ENCODE measurements at places on chromosomes 2 and 18.
A peak's percentile ranks its signal among the peaks of the same experiment; 100 is the strongest.

- no peak for DNase-seq
Observed at GRCh38 chr2:183671233-183671632, 547.0 kb downstream of the NUP35 start.

DNA sequence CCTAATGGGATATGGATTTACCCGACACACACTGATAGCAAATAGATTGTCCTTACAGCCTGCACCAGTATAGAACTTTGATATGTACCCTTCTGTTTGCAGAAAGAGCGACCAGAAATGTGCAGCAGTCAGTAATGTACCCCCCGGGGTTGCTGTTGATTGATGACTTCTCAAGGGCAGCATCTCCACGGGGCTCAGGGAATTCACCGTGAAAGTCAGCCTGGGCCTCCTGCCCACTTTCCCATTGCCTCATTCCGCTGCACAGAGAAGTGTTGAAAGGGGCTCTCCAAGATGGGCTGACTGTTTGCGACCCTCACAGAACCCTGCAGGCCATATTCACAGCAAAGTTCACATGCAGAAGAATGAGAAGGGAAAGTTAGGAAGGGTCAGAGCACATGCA lies 241.3 kb downstream of the PRKCE start:
- no peak for DNase-seq

- DNase-seq: no peak
Observed at GRCh38 chr2:126891681-126892500, 6.8 kb upstream of the TEX51 start.

- no peak for DNase-seq
Observed at GRCh38 chr2:43194121-43194869, 32.1 kb downstream of the ZFP36L2 start.

GRCh38 chr2:70212298-70212932 lies 21.6 kb upstream of the C2orf42 start:
- DNase-seq: no peak

- no peak for DNase-seq
Observed at GRCh38 chr18:64017870-64018269, 48.0 kb downstream of the SERPINB8 start.

DNA sequence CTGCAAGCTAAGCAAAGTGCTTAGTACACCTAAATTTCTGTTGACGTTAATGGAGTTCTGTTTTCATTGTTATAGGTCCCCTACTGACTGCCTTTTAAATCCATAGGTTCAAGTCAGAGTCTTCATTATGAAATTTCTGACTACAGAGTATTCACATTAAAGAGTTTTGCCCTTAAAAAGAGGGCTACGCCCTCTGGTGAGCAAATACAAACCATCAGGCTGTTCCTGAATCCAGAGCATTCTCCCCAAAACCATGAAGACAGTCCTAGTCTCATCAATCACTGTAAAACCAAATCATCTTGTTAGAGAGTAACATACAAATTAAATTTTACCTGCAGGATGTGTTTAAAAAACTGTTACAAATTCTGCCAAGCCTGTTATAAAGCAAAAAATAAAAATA lies 1091.7 kb downstream of the TDRD15 start:
- no peak for DNase-seq

DNA sequence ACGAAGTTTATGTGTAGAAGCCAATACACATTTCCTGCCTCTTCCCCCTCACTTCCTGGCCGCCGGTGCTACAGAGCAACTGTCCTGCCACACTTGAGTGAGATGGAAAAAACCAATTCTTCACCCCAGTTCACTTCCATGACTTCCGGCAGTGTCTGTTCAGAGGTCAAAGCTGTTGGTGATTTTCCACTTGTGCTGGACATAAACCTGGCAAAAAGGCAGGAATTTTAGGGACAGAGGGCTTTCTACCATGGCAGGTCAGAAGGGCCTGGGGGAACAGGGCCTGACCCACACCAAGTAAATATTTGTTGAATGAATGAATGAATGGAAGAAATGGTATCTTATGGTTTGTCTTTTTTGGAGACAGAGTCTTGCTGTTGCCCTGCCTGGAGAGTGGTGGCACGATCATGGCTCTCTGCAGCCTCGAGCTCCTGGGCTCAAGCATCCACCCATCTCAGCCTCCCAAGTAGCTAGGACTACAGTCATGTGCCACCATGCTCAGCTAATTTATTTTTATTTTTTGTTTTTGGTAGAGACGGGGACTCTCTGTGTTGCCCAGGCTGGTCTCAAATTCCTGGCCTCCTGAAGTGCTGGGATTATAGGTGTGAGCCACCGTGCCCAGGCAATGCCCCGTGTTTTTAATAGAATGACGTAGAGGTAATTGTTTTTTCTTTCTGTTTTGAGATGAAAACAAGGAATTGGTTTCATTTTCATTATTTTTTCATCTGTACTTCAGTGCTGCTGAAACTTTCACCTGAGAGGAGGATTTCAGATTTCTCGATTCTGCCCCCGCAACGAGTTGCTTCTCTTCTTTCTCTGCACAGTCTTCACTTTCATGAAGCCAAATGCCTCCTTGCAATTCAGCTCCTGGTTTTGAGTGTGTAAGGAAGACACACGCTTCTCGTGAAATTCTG lies 48.0 kb upstream of the LPIN2 start:
- DNase-seq: no peak

GRCh38 chr2:160144280-160144990 lies 55.6 kb downstream of the ITGB6 start:
- no peak for DNase-seq

- no peak for DNase-seq
Observed at GRCh38 chr2:2164326-2164917, 166.7 kb downstream of the MYT1L start.

DNA sequence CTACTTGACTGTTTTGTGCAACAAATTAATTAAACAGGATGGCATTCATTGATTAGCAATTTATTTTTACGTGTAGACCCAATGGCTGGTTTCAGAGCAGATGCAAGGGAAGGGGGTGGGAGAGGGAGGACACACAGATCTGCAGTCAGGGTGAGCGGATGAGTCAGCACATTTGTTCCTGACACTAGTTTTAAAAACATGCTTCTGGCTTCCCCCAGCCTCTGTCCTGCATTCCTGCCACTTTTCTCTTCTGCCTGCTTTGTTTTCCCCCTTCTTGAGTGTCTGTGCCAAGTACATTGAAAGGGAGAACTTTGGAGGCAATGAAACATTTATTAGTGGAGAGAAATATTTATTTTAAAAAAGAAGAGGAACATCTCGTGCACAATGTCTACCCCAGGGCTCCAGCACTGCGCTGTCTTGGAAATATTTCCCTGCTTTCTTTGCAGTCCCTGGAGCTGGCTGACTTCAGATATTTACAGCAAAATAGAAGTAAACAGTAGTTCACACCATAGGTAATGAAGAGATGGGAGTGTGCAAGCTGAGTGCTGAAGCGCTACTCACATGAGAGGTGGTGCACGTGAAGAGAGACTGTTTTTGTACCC lies 52.2 kb downstream of the NRP2 start:
- no peak for DNase-seq

DNA sequence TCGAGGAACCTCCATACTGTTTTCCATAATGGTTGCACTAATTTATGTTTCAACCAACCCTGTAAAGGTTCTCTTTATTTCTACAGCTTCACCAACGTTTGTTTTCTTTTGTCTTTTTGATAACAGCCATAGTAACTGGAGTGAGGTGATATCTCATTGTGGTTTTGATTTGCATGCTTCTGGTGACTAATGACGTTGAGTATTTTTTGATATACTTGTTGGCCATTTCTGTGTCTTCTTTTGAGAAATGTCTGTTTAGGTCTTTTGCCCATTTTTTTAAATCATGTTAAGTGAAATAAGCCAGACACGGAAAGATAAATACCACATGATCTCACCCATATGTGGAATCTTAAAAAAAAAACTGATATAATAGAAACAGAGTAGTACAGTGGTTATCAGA lies 74.8 kb upstream of the SMIM21 start:
- DNase-seq: no peak

DNA sequence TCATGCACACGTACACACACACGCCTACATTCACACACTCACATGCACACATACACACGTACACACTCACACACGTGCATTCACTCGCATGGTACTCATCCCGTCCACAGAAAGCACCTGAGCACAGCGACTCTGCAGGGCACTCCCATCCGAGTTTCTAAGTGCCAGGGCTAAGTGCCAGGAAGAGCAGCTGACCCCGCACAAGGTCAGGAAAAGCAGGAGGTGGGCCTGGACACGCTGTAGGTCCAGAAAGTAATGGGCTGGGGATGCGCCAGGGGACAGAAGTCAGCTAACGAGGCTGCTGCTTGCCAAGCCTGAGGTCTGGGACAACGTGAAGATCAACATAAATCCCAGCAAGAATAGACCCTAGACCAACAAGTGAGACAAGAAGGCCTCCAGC lies 15.8 kb downstream of the ADI1 start:
- no peak for DNase-seq

- no peak for DNase-seq
Observed at GRCh38 chr2:177403838-177404237, 11.3 kb downstream of the AGPS start.

- no peak for DNase-seq
Observed at GRCh38 chr2:132668987-132669907, 758 bp downstream of the LYPD1 start.

- no peak for DNase-seq
Observed at GRCh38 chr2:171158036-171158789, 2.5 kb downstream of the TLK1 start.

DNA sequence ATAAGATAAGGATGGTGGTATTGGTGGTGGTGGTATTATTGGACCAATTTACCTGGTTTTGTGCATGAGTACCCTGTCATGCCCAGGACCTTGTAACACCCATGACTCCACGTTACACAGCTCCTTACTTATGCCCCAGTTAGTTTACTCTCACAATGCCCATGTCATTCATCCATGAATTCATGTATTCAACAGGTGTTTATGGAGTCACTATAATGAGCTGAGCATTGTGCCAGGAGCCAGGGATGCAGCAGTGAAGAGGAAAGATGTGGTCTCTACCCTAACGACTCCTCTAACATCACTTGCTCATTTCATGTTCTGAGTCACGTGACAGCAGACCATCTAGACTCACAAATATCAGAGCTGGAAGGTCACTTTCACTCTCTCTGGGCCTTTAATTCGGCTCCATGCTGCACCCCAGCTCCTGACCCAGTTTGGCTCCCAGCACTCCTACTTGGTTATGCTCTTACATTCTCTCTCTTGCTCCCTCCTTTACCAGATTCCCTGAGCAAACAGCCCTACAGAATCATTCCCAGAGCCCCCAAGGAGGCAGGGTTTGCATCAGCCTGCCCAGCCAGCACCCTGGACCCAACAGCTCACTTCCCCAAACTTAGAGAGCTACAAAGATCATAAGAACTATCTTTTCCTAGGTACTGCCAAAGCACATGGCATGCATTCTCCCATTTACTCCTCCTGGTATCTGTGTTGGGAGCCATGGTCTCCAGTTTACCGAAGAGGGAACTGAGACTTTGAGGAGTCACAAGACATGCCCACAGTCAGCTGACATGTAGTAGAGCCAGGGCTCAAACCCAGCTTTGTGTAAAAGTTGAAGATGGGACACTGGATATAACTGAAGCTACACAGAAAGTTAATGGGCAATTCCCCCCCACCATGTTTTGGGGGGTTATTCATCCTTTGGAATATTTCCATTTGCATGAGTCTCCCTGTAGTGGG lies 449.9 kb downstream of the LRATD1 start:
- DNase-seq: no peak

DNA sequence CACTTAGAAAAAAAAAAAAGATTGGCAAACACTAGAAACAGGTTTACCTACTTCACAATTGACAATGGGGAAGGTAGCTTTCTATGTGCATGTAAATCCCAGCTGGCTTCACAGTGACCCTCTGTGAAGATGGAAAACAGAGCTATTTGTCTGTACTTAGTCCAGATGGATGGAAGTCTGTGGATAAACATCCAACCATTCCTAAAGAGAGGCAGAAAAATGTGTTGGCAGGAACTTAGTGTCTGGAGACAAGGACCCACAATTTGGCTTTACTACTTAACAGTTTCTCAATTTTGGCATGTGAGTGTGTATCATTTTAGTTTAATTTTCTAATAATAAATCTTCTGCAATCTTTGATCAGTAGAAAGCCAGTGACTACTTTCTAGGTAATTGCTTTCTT lies 154.4 kb downstream of the RAD51AP2 start:
- no peak for DNase-seq

- DNase-seq: no peak
Observed at GRCh38 chr18:64707052-64707451, 558.2 kb upstream of the LINC00305 start.

- DNase-seq: no peak
Observed at GRCh38 chr2:118974103-118974993, 32.4 kb downstream of the MARCO start.

DNA sequence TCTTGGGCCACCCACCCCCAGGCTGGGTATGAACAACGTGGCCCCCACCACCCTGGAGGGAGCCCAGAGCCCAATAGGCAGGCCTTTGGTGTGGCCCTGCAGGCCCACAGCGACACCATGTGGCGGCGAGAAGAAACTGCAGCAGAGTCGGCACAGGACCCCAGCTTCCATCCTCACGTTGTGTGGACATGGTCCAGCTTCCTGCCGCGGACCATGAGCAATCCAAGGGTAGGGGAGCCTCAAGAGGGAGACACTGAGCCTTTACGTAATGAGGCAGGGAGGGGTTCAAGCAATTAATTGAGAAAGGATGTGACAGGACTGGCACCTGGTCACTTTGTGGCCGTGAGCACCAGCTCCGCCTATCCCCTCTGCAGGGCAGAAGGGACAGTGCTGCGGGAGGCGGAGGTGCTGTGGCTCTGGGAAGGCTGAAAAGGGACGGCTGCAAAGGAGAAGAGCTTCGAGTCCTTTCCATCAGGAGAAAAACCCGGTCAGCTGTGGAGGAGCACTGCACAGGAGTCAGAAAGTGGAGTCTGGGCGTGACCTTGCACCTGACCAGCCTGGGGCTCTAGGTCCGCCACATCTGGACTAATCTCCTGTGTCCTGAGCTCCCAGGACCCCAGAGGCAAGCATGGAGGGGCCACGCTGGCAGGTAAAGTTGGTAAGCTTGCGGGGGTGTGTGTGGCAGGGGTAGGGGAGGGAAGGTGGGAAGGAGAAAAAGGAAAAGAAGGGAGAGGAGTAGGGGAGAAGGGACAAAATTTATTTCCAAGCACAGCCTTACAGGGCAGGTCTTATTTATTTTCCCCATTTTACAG lies 44.9 kb downstream of the TMEM37 start:
- peak; percentile 37 for DNase-seq

DNA sequence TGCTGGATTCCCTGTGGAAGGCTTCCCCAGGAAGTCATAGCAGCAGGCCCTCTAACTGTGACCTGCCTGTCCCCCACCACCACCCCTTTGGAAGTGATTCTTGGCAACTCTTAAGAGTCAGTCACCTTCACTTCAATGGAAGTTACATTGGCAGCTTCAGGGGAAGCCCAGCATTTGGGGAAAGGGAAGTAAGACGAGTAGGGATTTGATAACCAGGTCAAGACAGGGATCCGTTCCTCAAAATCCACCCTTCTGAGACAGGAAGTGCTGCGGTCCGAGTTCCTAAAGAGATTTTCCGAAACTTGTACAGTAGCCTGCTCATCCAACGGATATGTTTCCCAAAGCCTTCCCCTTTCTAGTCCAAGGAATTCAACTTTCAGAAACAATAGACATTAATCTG lies 54.2 kb downstream of the MRPL35 start:
- DNase-seq: no peak

GRCh38 chr2:205077159-205077558 lies 531.9 kb downstream of the PARD3B start:
- no peak for DNase-seq

GRCh38 chr2:29582062-29582461 lies 339.3 kb downstream of the ALK start:
- DNase-seq: no peak

GRCh38 chr18:63199743-63200241 lies 119.8 kb downstream of the BCL2 start:
- no peak for DNase-seq

GRCh38 chr18:56468396-56468795 lies 170.0 kb downstream of the TXNL1 start:
- DNase-seq: no peak

GRCh38 chr2:179991344-179991743 lies 15.8 kb downstream of the CWC22 start:
- DNase-seq: no peak
